Smooth muscle cell of the coronary artery (primary cell): ENCODE measurements at places on chromosomes 4 and X. TPM values are rescaled to one million over a fixed set of nuclear protein-coding genes. Genes with fewer than 3 reads are reported as not detected.

The GABRE gene
- 13.9 and 22.9 TPM in 2 replicates for total RNA-seq

The LRCH2 gene
- 3.1 and 3.2 TPM in 2 replicates for total RNA-seq

The KCNE5 gene
- total RNA-seq, result 0.15 and 0.23 TPM in 2 replicates

The VCX gene
- not detected in 2 replicates for total RNA-seq

The SH3RF1 gene
- 8.7 and 19.5 TPM in 2 replicates for total RNA-seq

The ZMAT1 gene
- total RNA-seq, result 0.12 and 0.30 TPM in 2 replicates

The GYPE gene
- total RNA-seq, result 0.59 and 1.3 TPM in 2 replicates

The NDP gene
- total RNA-seq, result 1.2 and 1.7 TPM in 2 replicates

The ETDB gene
- total RNA-seq, result not detected in 2 replicates

The PSAPL1 gene
- not detected in 2 replicates for total RNA-seq

The PDGFRA gene
- 173 and 451 TPM in 2 replicates for total RNA-seq

The S100P gene
- not detected in 2 replicates for total RNA-seq

The STOX2 gene
- 0.82 and 1.1 TPM in 2 replicates for total RNA-seq

The SPARCL1 gene
- total RNA-seq, result under 0.01 and 0.70 TPM in 2 replicates

The WDR17 gene
- 0.15 and 2.9 TPM in 2 replicates for total RNA-seq

The AFP gene
- 0.23 and 0.59 TPM in 2 replicates for total RNA-seq

The AKAP14 gene
- total RNA-seq, result not detected in 2 replicates

The FHL1 gene
- total RNA-seq, result 66.1 and 85.3 TPM in 2 replicates

The STIM2 gene
- 5.5 and 12.2 TPM in 2 replicates for total RNA-seq

The BCORL1 gene
- 0.94 and 1.7 TPM in 2 replicates for total RNA-seq

The CENPVL2 gene
- not detected in 2 replicates for total RNA-seq

The ADGRG4 gene
- not detected in 2 replicates for total RNA-seq

The TCEAL4 gene
- 51.2 and 64.1 TPM in 2 replicates for total RNA-seq

The CXCL8 gene
- 214 TPM in 1 of 2 replicates, not detected in the other for total RNA-seq

The NLGN4X gene
- total RNA-seq, result 0.59 TPM in 1 of 2 replicates, not detected in the other

The BEND2 gene
- total RNA-seq, result not detected in 2 replicates

The CLDN34 gene
- total RNA-seq, result not detected in 2 replicates

The MUC7 gene
- total RNA-seq, result not detected in 2 replicates

The PRKX gene
- 7.5 and 9.9 TPM in 2 replicates for total RNA-seq

The CNGA1 gene
- total RNA-seq, result 2.3 TPM in 1 of 2 replicates, not detected in the other

The ETDA gene
- not detected in 2 replicates for total RNA-seq

The NLRP2B gene
- not detected in 2 replicates for total RNA-seq

The COQ2 gene
- 5.0 and 7.2 TPM in 2 replicates for total RNA-seq

The DUX4 gene
- not detected in 2 replicates for total RNA-seq

The FGF13 gene
- under 0.01 and 6.2 TPM in 2 replicates for total RNA-seq

The PLRG1 gene
- total RNA-seq, result 52.0 and 94.9 TPM in 2 replicates

The ADAMTS3 gene
- 1.6 and 5.0 TPM in 2 replicates for total RNA-seq

The ZNF732 gene
- total RNA-seq, result 0.30 TPM in 1 of 2 replicates, not detected in the other

The ARHGAP24 gene
- total RNA-seq, result 33.5 and 51.0 TPM in 2 replicates

The SPANXA2 gene
- not detected in 2 replicates for total RNA-seq

The CXCR3 gene
- not detected in 2 replicates for total RNA-seq
